ENCODE measurements at places on chromosomes 13 and 19.

- no peak for DNase-seq
These were observed 31.7 kb downstream of the BRD4 start for GRCh38 chr19:15300533-15301197.

DNA sequence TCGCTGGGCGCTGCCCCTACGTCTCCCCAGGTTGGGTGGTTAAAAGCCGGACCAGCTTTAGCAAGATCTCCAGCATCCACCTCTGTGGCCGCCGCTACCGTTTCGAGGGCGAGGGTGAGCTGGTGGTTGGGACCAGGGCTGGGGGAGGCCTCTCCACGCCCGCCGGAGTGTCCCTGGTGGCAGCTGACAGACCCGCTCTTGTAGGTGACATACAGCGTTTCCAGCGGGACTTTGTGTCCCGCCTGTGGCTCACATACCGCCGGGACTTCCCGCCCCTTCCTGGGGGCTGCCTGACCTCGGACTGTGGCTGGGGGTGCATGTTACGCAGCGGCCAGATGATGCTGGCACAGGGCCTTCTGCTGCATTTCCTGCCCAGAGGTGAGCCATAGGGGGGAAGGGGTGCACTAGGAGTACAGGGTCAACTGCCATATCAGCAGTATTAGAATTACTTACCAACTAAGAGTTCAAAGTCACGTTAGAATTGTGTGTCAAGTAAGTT lies 1.1 kb downstream of the ATG4D start:
- DNase-seq = no peak

GRCh38 chr13:48580185-48580803 lies 47.4 kb upstream of the RCBTB2 start:
- no peak for DNase-seq

- no peak for DNase-seq
These were observed 1.0 kb upstream of the CHAMP1 start for GRCh38 chr13:114313061-114313860.

DNA sequence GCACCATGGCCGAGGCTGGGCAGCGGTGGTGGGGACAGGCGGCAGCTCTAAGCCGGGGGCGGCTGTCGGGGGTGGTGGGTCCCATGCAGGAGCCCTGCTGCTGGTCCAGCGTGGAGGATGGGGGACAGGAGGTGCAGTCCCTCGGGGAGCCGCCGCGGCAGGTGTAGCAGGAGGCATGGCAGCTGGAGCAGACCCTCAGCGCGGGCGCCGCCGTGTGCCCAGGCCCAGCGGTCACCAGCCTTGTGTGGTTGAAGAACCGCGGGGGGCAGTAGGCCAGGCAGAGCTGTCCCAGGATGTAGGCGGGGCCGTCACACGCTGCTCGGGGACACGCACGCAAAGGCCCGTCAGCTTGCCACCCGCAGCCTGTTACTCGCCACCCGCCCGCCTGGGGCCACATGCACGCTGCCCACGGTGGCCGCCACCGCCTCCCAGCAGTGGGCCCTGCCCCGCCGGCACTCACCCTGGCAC lies 2.9 kb upstream of the C19orf25 start:
- DNase-seq = no peak

- peak; percentile 31 for DNase-seq
These were observed 124.2 kb downstream of the TBC1D4 start for GRCh38 chr13:75357576-75358289.

- DNase-seq = peak; percentile 75
These were observed 11.2 kb upstream of the KLK4 start for GRCh38 chr19:50922317-50922853.

- DNase-seq = no peak
These were observed 74.9 kb downstream of the IER2 start for GRCh38 chr19:13225085-13225484.

GRCh38 chr19:6393983-6394412 lies 1.0 kb upstream of the GTF2F1 start:
- no peak for DNase-seq

GRCh38 chr13:104085611-104086010 lies 1019.4 kb upstream of the SLC10A2 start:
- no peak for DNase-seq

DNA sequence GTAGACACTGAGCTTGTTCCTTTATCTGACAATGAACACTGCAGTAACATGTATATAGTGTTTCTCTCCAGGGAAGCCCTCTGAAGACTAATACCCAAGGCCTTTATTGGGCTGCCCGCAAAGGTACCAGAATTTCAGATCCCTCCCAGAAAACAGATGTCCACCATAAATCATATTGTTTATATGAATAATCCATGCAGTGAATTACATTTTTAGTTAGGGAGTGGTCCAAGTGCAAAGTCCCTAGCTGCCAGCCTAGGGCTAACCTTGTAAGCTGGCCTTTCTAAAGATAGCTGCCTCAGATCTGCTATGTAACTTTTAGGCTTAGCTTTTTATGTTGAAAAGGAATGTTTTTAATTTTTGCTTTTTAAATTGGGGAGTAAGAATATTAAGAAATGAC lies 44.7 kb downstream of the TDRD3 start:
- no peak for DNase-seq

Data from GM12892 (cell line).